Effector memory CD4-positive, alpha-beta T cell (primary cell): ENCODE measurements at places on chromosomes 5 and 9.

- DNase-seq, result no peak
These were observed 324.1 kb downstream of the PLK2 start for GRCh38 chr5:58135571-58136335.

DNA sequence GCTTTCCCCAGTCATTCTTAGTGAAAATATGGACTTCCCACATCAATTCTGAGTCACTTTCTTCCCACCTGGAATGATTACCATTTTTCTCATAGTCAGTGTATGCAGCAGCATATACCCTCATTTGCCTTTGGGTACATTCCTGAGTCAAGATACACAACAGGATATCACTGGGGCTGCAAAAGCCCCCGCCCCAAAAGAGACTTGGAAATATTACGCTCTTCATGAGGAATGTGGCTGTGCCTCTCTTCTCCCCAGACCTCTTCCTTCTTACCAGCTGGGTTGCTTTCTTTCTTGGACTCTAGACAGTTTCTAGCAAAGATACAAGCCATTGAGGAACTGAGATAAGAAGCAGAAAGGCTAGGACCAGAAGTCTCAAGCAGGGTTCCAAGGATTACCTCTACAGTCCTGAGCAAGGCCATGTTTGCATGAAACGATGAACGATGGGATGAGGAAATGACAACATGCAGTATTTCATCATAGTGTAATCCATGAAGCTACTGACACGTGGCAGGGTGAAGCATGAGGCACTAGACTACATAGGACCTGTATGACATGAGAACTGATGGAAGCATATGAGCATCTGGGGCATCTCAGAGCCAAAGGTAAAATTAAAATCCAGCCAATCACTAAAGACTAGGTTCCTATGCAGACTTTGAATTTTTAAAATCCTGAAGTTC lies 218.1 kb downstream of the RAB3C start:
- no peak for DNase-seq

DNA sequence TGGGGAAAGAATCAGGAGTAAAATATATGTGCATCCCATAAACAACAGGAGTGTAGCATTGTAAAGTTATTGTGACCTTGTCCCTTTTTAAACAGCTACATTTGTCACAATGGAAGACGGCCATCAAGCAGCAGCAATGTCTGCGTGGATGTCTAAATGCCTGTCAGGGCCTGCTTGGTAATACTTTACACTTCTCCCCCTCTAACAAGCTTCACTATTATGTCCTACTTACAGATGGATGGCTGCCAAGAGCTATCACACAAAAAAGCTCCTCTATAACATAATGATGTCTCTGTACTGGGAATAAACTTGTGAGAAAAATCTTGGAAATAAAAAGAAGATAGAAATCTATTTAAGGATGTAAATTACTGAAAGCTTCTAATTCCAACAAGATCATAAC lies 213.0 kb downstream of the FBXL17 start:
- DNase-seq, result no peak

- no peak for DNase-seq
These were observed 24.5 kb upstream of the CRB2 start for GRCh38 chr9:123331346-123332060.

GRCh38 chr5:54667136-54667535 lies 149.6 kb downstream of the SNX18 start:
- DNase-seq, result no peak
